EL (cell line): ENCODE measurements at places on chromosomes 11 and 22.
A peak's percentile ranks its signal among the peaks of the same experiment; 100 is the strongest.

DNA sequence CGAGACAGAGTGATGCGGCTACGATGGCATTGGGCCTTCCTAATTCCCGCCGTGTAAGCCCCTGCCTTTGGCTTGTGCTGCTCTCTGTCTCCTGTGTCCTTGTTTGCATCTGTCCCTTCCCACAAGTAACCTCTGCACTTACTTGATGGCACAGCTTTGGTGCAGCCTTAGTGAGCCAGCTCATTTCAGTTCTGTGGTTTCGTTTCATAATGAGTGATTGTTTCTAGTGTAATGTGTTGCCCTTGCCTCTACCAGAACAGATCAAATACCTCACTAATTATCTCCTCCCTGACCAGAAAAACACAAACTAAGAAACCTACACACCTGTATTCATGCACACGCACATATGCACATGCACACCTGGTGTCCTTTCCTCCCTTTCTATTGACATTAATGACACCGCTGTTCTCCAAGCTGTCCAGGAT lies 58.8 kb downstream of the GRK3 start:
- DNase-seq = no peak

GRCh38 chr11:23022854-23023253 lies 162.6 kb upstream of the CCDC179 start:
- no peak for DNase-seq

GRCh38 chr22:48432781-48433518 lies 1394.7 kb downstream of the BRD1 start:
- peak; percentile 10 for DNase-seq

GRCh38 chr11:116976941-116977570 lies 121.2 kb downstream of the SIK3 start:
- no peak for DNase-seq

DNA sequence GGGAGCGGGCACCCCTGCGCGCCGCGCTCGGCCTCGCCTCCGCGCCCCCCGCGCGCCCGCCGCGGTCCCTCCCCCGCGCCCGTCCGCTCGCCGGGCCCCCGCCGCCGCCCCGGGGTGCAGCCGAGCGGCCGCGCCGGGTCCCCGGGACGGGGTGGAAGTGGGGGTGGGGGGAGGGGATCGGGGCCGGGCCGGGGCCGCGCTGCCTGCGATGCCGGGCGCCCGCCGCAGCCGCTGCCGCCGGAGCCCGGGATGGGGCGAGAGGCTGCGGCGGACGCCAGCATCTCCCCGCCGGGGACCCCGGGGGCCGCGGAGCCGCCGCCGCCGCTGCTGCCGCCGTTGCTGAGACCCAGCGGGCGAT lies 365 bp downstream of the MGAT3 start:
- DNase-seq = no peak

DNA sequence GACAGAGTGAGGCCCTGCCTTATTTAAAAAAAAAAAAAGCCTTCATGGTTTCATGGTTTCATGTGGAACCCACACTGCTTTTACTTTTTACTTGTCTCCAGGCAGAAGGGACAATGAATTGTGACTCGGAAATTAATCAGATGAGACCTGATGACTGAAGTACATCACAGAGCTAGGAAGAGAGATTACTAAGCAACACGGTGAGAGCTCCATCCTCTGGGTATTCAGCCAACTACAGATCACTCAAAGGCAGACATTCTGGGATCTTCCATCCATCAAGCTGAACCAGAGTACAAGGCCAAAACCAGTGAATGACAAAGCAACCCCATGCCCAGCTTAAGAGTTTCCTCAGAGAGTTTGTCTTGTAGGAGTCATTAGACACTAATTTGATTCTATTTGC lies 433.2 kb downstream of the SOX6 start:
- DNase-seq = peak; percentile 13

- DNase-seq = no peak
Observed at GRCh38 chr22:49400941-49401598, 426.6 kb downstream of the BRD1 start.

DNA sequence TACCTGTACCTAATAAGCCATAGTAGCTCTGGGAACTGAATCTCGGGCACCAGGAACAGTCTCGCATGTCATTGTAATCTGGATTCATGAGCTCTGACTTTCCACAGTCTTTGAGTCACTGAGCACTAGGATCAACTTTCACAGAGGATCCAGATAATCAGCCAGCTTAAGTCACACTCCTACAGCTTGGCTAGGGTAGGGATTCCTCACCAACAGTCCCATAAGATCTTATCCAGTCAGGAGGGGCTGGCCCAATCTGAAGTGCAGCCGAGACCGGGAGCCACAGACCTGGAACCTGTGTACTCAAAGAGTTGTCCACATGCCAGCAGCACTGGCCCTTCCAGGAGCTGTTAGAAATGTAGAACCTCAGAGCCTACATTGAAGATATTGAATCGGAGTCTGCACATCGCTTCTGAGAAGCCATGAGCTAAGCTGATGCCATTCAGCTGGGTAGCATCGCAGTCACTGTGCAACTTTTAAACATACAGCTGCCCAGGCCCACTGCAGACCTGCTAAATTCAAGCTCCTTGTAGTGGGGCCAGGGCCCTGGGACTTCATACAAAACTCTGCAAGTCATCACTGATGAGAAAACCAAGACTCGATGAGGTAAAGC lies 538.8 kb upstream of the B3GAT1 start:
- DNase-seq = no peak

GRCh38 chr11:106031202-106031810 lies 9.3 kb upstream of the MSANTD4 start:
- no peak for DNase-seq

GRCh38 chr11:95072948-95073347 lies 6.2 kb downstream of the SRSF8 start:
- no peak for DNase-seq

GRCh38 chr11:128246364-128246801 lies 341.0 kb downstream of the ETS1 start:
- no peak for DNase-seq

GRCh38 chr11:64879244-64879900 lies 951 bp upstream of the EHD1 start:
- DNase-seq = no peak

DNA sequence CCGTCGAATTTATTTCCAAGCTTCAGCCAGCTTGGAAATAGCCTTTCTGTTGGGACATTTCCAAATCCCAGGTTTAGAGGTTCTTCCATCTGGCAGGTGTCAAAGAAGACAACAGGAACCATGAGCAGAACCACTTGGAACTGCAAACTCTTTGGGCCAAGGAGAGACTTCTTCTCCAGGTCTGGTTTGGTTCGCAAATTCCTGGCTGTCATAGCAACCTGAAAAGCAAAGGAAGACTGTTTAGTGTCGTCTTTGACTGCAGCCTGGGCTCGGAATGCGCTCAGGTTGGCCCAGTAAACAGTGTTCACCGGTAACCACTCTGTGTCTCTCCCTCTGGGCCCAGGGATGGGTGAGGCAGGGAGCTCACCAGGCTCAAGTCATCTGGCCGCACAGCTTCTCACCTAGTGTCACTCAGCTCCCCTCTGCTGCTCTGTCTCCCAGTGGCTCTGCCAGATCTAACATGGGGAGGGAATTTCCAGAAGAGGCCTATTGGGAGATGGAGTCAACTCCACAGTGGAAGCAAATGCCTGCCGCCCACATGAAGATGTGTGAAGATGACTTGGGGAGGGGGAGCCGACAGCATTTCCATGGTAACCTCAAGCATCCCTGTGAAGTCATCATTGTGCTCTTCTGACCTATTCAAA lies 11.9 kb upstream of the CLMP start:
- DNase-seq = no peak

DNA sequence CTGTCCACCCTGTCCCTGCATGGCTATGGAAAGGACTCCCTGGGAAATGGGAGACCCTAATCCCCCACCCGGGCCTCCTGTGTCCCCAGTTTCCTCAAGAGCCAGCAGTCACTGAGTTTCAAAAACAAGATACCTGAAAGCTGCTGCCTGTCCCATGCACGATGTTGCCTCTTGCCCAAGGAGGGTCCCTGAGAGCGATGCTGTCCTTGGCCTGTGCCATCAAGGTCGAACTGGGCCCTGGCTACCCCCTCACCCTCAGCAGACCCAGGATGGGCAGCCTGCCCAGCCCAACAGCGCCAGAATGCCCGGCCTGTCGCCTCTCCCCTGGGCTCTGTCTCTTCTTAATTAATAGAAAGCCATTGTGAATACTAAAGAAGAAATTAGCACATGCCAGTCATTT lies 104.5 kb upstream of the LMO1 start:
- no peak for DNase-seq

DNA sequence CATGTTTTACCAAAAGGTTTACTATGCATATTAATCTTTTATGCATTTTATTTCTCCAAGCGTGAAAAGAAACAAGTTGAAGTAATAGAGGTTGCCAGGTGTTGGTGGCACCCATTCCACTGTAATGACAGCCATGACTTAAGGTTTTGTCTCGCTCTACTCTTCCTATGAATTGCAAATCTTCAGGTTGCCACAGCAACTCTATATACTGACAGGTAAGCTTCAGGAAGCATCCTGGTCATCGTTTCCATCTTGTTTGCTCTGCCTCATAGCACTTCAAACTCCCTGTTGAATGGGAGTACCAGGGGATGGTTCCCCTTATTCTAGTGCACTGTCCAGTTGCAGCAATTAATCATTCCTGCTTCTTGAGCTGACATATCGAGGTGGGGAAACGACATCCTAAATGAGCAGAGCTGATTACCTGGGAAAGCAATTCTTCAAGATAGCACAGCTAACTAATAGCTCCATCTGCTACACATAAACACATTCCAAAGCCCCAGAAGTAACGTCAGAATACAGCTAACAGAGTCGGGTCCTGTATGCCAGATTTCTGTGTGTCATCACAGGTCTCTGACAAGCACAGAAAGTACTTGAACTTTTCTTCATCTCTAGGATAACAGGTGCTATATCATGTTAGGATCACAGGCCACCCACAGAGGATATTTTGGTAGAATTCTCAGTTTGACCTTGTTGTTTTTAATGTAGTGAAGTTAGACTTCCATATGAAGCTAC lies 80.3 kb downstream of the CADM1 start:
- no peak for DNase-seq

GRCh38 chr11:33461369-33462125 lies 204.4 kb downstream of the HIPK3 start:
- peak; percentile 26 for DNase-seq

GRCh38 chr11:74195828-74196227 lies 24.7 kb downstream of the PPME1 start:
- peak; percentile 9 for DNase-seq

DNA sequence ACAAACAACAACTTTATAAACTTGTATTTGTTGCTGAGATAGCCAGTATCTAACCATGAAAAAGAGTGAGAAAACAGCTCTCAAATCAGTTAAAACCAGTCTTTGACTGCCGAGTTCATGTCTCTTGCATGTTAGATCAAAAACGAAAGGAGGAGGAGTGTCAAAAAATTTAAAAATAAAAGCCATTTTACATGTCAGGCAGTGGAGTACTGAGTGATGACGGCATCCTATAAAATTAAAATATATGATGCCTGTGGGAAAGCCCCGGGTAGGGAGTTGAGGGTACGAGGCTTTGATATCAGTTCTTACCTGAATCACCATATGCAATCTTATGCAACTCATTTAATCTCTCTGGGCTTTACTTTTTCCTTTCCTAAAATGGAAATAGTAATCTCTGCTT lies 117.3 kb downstream of the ETS1 start:
- no peak for DNase-seq

GRCh38 chr11:69101115-69101791 lies 52.5 kb downstream of the TPCN2 start:
- peak; percentile 79 for DNase-seq

DNA sequence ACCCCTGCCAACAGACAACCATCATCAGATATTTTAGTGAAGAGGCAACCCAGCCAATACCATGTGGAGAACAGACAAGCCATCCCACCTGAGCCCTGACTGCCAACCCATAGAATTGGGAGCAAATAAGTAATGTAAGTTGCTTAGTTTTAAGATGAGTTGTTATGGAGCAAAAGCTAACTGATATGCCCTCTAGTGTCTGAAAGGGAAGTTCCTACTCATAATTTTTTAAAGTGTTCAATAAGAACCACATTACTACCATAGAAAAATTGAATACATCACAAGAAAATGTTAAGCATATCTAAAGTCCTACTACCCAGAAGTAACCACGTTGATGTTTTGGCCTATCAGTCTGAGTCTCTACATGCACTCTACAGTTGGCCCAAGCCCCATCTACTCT lies 50.8 kb upstream of the SLC36A4 start:
- no peak for DNase-seq

DNA sequence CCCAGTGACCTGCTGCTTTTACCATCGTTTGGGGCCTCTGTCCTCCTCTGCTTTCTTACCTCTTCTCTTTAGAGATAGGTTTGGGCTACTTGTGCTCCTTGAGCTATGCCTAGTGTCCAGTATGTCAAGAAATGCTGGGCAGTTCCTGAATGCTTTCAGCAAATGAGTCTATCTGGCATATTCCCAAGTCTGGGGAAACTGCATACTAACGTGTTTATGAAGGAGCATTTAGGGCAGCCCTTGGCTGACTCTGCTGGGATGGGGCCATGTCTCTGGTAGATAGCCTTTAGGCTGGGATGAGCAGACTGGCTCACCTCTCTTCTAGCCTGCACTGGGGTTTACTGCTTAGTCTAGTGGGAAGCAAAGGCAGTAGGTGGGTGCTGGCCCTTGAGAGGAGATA lies 43.7 kb upstream of the SUSD2 start:
- DNase-seq = peak; percentile 62

GRCh38 chr11:74135127-74135840 lies 35.5 kb downstream of the C2CD3 start:
- peak; percentile 71 for DNase-seq

DNA sequence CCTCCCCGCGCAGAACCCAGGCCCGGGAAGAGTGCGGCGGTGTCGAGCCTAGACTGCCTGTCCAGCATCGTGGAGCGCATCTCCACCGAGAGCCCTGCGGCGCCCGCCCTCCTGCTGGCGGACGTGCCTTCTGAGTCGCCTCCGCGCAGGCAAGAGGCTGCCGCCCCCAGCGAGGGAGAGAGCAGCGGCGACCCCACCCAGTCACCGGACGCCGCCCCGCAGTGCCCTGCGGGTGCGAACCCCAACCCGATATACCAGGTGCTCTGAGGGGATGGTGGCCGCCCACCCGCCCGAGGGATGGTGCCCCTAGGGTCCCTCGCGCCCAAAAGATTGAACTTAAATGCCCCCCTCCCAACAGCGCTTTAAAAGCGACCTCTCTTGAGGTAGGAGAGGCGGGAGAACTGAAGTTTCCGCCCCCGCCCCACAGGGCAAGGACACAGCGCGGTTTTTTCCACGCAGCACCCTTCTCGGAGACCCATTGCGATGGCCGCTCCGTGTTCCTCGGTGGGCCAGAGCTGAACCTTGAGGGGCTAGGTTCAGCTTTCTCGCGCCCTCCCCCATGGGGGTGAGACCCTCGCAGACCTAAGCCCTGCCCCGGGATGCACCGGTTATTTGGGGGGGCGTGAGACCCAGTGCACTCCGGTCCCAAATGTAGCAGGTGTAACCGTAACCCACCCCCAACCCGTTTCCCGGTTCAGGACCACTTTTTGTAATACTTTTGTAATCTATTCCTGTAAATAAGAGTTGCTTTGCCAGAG lies 2.0 kb downstream of the MYOD1 start:
- no peak for DNase-seq

DNA sequence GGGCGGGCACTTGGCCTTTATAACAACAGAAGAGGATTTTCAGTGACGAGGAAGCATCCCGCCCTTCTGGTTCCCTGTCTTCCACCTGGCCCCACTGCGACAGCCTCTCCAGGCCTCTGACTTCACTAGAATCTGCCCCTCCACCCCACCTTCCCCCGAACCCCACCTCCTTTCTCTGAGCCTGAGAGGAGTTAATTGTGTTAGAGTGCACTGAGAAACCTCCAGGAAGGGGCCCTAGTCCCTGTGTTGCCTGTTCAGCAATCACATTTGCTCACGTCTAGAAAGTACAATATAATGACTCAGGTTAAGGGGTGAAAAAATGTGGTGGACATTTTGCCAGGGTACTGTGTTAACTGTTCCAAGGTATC lies 38.8 kb downstream of the PTPRJ start:
- no peak for DNase-seq
